ENCODE measurements at places on chromosomes 12 and 14. TPM values are rescaled to one million over a fixed set of nuclear protein-coding genes. Genes with fewer than 3 reads are reported as not detected.

Gene KRT79
- total RNA-seq = not detected

Gene ENO2
- 183 TPM for total RNA-seq

Gene NPFF
- not detected for total RNA-seq

Gene CKB
- total RNA-seq = 27.5 TPM

Gene RPS26
- 30.0 TPM for total RNA-seq

Gene GALNT4
- total RNA-seq = 10.7 TPM

Gene PTCSC3
- not detected for total RNA-seq

Measured in smooth muscle cell of the pulmonary artery (primary cell).